Fibroblast of skin of abdomen (primary cell): ENCODE measurements at places on chromosomes 6 and 20.

GRCh38 chr20:61490721-61491120, 238.7 kb downstream of the CDH4 start:
- no peak for DNase-seq

- DNase-seq = no peak
Measured at GRCh38 chr20:44664131-44664530, 12.6 kb upstream of the ADA start.

DNA sequence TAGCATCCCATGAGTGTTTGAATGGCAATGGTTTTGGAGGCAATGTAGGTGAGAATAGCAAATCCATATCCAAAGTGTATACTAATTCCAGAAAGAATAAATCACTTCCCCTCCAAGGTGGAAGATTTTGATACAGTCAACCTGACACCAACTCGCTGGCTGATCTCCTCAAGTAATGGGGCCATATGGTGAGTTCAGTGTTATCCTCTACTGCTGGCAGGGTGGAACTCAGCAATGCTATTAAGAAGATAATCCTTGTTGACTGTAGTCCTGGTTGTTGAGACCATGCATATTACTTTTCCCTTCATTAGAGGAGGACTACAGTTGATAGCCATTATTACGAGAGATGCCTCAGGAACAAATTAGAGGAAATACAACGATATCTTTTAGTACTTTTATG, 17.8 kb upstream of the HLA-DQB1 start:
- DNase-seq = no peak

DNA sequence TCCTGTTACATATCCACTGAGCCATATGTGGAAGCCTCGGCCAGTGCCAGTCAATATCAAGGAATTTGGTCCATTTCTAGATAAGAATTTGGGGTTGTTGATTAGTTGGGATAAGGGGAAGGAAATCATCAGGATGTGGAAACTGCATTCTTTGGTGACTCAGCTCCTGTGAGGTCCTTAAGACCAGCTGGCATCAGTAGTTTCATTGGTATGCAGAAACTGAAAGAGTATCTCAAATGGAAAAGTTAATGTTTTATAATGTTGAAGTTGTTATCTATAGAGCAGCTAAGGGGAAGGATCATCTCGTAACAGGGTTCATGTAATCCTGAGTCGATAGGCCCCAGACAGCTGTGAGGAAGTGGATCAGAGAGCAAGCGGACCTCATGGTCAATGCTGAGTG, 87.9 kb upstream of the PRND start:
- DNase-seq = peak; percentile 85

DNA sequence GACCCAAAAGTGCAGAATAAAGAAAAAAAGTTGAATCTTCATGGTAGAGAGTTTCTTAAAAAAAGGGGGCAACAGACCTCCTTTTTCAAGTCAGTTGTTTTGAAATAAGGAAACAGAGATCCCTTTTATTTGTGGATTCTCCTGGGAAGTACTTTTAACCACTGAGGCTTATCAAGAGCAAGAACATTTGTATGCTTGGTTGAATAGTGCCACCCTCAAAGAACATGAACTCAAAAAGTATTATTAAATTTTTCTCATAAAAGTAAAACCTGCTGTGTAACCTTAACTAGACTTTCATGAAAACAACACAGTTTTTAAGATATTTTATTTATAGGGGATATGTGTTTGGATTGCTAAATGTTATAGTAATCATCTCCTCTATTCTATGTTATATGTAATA, at the start of gene DEFB110:
Gene DEFB110 (minus strand): TSS at position 101 of the 400 bp plus-strand sequence. CDS start 59 bp downstream, at position 42.
- DNase-seq = no peak

DNA sequence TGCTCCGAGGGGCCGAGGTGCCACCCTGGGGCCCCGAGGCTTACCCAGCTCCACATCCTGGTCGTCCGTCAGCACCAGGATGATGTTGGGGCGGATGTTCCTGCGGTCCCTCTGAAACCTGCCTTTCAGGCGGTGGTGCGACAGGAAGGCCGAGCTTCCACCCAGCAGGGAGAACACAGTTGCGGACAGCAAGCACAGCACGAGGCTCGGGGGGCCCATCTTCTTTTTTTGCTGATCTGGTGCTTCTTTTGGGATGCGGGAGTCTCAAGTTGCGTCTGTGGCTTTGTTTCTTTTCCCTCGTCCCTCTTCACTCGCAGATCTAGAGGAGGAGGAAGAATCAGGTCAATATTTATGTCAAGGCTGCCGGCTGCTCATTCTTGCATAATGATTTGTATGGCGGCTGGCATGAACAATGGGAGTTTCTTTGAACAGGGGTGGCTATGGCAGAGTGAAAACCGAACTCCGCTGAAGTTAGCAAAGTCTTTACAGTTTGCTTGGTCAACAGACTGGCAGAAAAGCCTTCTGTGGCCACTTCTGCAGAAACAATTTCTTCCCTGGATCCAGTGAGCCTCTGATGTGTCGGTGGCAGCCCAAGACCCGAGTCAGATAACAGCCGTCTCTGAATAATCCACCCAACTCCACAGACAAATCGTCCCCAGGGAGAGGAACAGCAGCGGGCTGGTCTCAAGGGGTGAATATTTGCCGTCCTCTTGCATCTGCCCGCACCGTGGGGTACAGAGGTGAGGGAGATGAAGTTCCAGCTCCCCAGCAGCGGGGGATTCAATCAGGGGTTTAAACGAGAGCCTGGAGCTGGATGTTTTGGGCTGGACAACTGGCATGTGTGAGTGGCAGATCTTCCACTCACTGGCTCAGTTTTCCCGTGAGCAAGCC, 27.9 kb downstream of the SULF2 start:
- DNase-seq = no peak

- DNase-seq = no peak
Measured at GRCh38 chr6:11774426-11774825, 4.2 kb downstream of the ADTRP start.

GRCh38 chr6:154543628-154544027, 33.1 kb upstream of the CNKSR3 start:
- no peak for DNase-seq

- no peak for DNase-seq
Measured at GRCh38 chr20:47710665-47711045, 74.6 kb downstream of the SULF2 start.

GRCh38 chr6:17899491-17899890, 87.9 kb downstream of the KIF13A start:
- no peak for DNase-seq

DNA sequence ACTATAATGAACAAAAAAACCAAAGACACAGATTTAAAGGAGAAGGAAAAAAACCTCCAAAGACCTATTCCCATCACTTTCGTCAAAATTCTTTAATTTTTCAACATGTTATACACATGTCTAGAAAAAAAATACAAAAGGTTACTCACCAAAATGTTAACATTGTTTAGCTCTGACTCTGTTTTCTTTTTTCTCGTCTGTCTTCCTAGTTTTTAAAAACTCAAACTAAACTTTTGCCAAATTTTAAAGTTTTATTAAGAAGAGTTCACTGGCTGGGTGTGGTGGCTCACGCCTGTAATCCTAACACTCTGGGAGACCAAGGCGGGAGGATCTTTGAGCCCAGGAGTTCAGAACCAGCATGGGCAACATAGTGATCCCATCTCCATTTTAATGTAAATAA, 10.8 kb downstream of the MCUR1 start:
- DNase-seq = peak; percentile 33

GRCh38 chr20:10109641-10110040, 74.9 kb downstream of the ANKEF1 start:
- no peak for DNase-seq

GRCh38 chr20:19648024-19648423, 110.0 kb upstream of the RIN2 start:
- no peak for DNase-seq

- DNase-seq = peak; percentile 99
Measured at GRCh38 chr6:73580247-73581149, 59.7 kb upstream of the EEF1A1 start.

GRCh38 chr20:46304361-46304760, 3.9 kb downstream of the CDH22 start:
- DNase-seq = no peak
